ENCODE measurements at places on chromosomes 6 and 20.

DNA sequence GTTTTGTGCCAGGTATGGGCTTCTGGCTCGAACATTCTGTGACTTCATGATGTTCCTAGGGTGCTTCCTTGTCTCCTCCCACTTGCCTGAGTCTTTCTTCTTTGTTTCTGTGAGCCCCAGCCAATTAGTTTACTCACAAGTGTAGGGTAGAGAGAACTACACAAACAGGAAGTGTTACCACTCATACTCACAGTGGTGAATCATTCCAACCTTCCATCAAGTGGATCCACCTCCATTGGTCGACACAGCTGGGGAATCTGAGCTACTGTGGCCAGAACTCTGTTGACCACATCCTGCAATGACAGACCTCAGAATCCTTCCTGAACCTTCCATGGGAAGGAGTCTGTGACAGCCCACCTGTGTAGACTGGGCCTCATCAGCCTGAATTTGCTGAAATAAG, 76.8 kb downstream of the UNC5CL start:
- DNase-seq: peak; percentile 100

DNA sequence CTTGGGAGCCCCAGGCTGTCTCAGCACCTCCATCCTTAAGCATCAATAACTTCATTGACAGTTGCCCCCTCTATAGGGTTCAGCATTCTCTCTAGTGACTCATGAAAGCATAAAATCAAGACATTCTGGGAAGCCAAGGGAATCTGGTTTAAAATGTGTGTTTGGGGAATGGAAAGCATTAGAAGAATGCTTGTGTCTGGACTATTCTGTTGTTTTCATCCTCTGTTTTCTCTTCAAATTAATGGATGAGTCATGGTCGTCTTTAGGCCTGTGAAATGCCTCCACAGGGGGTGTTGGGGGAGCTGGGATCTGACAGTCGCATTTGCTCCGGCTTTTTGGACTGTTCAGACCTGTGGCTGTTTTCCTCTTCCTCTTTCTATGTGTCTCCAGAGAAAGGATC, 279.7 kb downstream of the CDC5L start:
- DNase-seq: peak; percentile 98

DNA sequence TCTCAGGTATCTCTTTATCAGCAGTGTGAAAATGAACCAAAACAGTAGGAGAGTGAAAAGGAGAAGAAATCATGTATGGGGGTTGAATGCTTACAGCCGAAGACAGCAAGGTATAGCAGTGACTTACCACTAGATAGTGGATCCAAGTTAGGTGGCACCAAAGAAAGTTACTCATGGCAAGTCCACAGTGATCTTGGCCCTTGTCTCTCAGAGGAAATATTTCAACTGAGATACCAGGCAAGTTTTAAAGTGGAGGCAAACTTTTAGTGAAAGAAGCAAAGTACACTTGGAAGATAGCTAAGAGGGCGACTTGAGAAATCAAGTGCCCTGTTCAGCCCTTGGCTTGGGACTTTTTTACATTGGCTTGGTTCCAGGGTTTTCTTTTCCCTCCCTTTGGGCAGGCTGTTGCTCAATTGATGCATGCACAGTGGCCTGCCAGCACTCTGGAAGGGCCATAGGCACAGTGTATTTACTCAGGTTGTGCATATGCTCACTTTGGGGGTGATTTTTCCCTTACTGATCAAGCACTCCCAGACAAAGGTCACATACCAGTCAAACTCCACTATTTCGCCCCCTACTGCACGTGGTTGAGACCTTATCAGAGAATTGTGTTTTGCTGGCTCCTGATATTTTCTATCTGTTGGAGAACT, 329.5 kb upstream of the KHDRBS2 start:
- DNase-seq: no peak

DNA sequence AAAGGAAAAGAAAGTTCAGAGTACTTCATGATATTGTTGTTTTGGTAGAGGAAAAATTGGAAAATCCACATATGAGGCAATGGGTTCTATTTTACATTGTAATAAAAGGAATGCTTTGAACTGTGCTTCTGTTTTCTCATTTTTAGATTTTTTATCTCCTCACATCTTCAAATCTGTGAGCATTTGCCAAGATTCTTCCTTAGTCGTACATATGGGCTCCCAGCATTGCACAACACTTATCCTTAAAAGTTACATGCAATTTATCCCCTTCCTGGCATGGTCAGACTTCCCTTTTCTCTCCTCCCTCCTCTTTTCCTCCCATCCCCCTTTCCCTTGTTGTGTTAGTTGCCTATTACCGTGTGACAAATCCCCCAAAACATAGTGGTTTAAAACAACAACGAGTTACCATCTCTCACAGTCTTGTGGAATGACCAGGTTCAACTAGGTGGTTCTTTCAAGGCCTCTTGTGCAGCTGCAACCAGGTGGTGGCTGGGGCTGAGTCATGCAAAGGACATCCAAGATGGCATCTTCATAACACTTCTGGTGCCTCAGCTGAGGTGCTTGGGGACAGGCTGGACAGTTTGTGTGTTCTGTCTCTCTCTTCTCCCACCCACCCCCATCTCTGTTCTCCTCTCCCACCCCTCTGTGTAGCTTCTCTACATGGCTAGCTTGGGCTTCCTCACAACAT, 68.7 kb downstream of the TXNDC5 start:
- DNase-seq: no peak

DNA sequence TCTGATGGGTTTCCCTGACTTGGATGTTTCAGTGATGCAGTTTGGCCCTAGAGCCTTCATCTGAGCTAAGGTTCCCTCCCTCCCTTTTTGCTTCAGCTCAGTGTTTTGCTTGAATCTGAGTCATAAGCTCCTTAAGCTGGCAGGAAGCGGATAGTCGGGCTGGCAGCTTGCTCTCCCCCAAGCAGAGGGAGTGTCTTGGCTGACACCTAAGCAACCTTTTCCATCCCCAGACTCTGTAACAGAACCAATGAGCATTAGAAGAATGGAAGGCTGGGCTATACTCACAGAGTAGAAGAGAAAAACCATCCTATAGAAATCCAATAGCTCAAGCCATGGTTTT, 98.3 kb downstream of the HAO1 start:
- peak; percentile 97 for DNase-seq

- DNase-seq: peak; percentile 20
Measured at GRCh38 chr20:25470045-25470444, 62.6 kb downstream of the GINS1 start.

DNA sequence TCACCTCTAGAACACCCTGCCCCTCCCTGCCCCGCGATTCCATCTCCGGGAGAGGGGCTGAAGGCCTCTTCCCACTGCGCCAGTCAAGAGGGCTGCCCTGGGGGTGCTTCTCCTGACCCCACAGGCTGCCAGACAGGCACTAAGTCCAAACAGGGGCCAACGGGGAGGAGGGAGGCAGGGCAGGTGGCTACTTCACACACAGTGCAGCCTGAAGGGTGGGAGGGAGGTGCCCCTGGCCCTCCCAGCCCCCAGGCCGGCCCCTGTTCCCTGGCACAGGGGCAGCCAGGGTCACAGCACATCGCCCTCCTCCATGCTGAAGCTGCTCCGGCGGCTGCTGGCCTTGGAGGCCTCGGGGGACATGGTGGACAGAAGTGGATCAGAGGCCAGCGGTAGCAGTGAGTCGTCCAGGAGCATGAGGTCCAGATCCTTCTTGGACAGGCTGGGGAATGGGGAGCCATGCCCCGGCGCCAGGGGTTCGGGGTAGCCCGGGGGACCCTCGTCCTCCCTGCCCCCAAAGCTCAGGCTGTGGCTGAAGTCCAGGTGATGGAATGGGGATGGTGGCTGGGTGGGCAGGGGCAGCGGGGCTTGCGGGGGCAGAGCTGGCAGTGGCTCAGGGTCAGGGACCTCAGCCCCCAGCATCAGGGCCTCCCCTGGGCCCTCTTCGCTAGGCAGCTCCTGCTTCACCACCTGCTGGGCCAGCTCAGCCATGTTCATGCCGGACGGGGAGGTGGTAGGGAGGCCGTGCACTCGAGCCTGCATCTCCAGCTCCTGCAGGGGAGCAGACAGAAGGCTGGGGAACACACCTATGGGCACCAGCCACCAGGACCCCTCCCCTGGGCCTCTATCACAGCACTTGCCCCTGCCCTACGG, 46.3 kb downstream of the MDFI start:
- no peak for DNase-seq

GRCh38 chr20:1160991-1161390, 23.8 kb downstream of the TMEM74B start:
- DNase-seq: no peak

DNA sequence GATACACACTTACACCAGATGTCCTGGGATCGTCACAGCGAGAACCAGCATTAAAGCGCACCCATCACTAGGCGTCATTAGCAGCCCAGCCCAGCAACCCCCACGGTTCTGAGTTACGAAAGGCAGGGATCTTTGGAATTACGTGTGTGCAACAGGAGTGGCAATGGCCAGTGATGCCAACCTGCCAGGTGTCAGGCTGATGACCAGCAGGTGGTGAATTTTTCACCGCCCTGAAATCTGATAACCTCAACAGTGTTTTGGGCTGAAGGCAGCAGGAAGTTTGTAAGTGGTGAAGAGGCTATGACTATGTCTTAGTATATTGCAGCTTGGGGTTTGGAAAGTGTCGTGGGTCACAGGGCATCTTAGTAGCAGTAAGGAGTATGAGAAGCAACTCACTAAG, 166.1 kb downstream of the TMEM242 start:
- DNase-seq: no peak

GRCh38 chr6:66814156-66814555, 1107.1 kb upstream of the EYS start:
- DNase-seq: no peak

GRCh38 chr6:28209753-28210535, 15.1 kb upstream of the ZSCAN9 start:
- DNase-seq: no peak

- no peak for DNase-seq
Measured at GRCh38 chr6:159935633-159936032, 33.2 kb upstream of the IGF2R start.

- no peak for DNase-seq
Measured at GRCh38 chr20:64055396-64055892, 6.0 kb upstream of the SOX18 start.

DNA sequence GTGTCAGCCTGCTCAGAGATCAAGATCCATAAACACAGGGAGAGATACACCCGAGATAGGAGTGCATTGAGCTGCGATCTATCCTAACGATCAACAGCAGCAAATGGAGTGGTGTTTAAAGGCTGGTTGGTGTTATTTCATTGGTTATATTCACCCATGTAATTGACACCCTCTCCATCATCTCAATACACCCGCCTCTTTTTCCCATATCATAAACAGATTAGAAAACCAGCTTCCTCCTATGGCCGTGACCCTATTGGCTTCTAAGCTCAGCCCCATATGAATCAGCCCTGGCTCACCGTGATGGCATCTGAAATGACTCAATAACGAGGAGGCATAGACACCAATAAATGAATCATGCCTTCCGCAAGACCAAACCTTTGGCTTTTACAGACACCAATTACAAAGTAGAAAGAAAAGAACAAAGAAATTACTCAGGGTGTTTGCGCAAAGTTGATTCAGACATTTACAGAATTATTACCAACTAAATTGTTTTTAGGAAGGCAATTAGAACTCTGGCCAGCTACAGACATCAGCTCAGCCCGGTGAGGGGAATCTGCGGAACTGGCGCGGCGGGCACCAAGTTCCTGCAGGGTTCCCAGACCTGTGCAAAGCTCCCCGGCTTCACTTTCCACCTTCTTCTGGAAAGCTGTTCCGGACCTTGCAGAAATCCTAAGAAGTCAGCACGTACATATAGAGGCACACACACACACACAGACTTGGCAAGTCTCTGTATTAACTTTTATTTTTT, 11.5 kb downstream of the PMEPA1 start:
- DNase-seq: peak; percentile 99

GRCh38 chr20:23488996-23489395, 1.9 kb upstream of the CST8 start:
- DNase-seq: no peak

GRCh38 chr6:44522871-44523270, 135.4 kb downstream of the CDC5L start:
- DNase-seq: no peak

DNA sequence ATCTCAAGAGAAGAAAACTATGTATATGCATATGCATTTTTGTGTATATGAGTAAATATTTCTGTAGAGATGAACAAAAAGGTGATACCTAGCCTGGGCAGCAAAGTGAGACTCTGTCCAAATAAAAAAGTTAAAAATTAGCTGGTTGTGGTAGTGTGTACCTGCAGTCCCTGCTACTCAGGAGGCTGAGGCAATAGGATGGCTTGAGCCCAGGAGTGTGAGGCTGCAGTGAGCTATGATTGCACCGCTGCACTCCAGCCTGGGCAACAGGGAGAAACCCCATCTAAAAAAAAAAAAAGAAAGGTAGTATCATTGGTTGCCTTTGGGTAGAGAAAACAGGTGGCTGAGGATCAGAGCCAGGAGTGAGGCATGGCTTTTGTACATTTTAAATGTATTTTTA, 50.9 kb downstream of the KLHL31 start:
- DNase-seq: peak; percentile 80

- DNase-seq: no peak
Measured at GRCh38 chr6:162705736-162706135, 21.8 kb downstream of the PRKN start.

- no peak for DNase-seq
Measured at GRCh38 chr20:24498641-24499040, 29.2 kb downstream of the SYNDIG1 start.

- DNase-seq: no peak
Measured at GRCh38 chr6:170000071-170000843, 248.8 kb downstream of the ERMARD start.

Measured in renal cortical epithelial cell (primary cell).